ENCODE measurements at places on chromosomes 6 and 20. TPM values are rescaled to one million over a fixed set of nuclear protein-coding genes. Genes with fewer than 3 reads are reported as not detected.

DNA sequence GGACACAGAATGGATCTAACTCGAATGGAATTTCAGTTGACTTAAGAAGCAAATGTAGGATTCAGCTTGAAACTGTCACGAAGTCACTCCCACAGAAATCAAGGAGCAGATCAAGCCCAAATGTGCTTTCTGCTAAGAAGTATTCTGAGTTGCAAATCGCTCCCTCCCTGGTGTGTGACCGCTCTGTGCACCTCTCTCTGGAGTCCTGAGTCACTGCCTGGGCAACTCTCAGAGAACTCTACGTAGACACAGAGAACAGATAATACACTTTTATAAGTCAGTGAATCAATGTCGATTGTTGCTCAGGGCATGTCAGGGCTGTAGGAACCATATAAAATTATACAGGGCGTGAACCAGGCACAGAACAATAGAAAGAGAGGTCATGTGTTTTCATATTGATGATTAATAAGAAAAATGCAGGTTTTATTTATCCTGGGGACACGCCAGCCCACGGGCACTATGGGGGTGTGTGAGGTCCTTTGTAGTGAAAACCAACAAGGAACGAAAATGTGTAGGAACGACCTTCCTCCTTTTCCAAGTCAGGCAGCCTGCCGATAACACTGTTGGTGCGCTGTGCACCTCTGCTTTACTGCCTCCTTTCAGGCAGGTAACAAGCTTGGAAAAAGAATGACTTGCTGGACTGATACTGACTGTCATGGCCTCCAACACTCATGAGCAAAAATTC lies 248.1 kb upstream of the FOXQ1 start:
- no peak for DNase-seq

DNA sequence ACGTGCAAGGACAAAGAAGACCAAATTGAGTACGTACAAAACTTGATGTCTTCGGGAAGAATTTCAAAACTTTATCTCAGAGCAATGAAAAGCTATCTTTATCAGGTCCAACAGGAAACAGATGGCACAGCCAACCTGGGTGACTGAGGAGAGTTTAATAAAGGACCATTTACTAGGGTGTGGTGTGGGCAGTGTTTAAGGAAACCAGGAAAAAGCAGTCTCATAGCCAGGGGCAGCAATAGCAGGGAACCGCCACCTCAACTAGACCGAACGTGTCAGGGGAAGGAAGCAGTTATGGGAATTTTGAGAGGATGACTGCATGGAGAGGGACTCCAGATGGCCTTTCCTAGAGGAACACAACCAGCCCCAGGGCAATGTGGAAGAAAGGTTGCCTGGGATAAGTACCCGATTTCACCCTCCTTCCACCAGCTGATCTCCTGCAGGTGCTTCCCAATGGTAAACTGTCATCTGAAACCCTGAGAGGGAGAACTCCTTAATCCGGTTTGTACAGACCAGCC lies 15.2 kb upstream of the TAAR5 start:
- no peak for DNase-seq

GRCh38 chr6:133991096-133991593 lies 38.1 kb downstream of the TBPL1 start:
- no peak for DNase-seq

- no peak for DNase-seq
These were observed 4.6 kb upstream of the LZTS3 start for GRCh38 chr20:3177746-3178485.

CTAGE9 gene
- polyA plus RNA-seq, result not detected

LTB gene
- 6.6 TPM for polyA plus RNA-seq
